Amniotic stem cell (primary cell): ENCODE measurements at places on chromosomes 6 and 20.

DNA sequence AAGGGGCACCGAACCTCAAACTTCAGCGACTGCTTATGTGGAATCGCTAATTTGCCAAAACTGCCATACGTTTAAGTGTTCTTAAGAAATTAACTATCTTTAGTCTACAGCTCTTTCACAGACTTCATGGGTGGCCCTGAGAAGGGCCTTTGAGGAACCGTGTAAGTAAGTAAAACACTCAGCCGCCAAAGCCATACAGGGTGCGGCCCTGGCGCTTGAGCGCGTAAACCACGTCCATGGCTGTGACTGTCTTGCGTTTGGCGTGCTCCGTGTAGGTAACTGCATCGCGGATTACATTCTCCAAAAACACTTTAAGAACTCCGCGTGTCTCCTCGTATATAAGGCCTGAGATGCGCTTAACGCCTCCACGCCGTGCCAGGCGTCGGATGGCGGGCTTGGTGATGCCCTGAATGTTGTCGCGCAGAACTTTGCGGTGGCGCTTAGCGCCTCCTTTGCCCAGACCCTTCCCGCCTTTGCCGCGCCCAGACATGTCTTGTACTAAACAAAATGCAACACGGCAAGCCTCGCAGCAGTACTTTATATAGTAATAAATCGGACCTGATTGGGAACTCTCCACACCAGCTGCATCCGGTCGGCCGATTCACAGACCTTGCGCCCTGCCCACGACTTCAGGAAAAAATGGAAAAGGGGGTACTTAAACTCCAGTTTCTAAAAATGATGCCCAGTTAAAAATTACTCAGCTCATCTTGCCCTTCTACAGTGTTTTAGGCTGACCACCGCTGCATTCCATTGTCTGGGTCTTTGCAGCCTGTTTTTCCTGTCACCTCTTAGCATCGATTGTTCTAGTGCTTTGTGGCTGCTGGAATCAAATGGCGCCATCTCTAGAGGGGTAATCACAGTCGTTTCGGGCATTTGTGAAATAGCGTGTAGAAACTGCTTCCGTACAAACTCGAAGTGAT is 38.9 kb downstream of the OR2B2 start:
- peak; percentile 35 for DNase-seq

GRCh38 chr6:42225029-42225339 is 7.3 kb upstream of the MRPS10 start:
- no peak for DNase-seq

GRCh38 chr6:328136-328670 is 35.9 kb downstream of the DUSP22 start:
- no peak for DNase-seq

- DNase-seq: no peak
These were observed 68.8 kb downstream of the CDH4 start for GRCh38 chr20:61320691-61321425.

DNA sequence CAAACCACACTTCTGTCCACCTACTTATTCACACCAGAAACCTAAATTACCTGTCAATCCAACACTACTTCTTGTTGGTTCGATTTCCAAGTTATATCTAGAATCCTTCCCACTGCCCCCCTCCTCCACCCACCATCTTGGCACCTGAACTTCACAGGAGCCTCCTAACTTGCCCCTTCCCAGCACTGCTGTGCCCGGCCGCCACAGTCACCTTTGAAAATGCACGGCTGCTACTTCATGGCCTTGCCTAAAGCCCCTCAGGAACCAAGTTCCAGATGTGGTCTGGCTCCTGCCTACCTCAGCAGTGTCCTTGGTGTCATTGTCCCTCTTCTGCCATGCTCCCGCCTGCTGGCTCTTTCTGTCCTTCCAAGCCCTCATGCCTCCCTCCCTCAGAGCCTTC is 31.2 kb downstream of the PKIG start:
- DNase-seq: no peak

DNA sequence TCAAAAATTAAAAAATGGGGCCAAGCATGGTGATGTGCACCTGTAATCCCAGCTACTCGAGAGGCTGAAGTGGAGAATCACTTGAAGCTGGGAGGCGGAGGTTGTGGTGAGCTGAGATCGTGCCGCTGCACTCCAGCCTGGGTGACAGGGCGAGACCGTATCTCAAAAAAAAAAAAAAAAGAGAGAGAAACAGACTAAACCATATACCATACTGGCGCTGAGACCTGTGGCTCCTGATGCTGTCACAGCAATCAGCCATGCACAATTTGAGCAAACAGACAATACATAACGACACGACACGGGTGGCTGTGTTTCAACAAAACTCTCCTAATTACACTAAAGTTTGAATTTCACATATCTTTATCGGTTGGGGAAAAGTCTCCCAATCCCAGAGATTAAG is 14.9 kb upstream of the CBFA2T2 start:
- no peak for DNase-seq

DNA sequence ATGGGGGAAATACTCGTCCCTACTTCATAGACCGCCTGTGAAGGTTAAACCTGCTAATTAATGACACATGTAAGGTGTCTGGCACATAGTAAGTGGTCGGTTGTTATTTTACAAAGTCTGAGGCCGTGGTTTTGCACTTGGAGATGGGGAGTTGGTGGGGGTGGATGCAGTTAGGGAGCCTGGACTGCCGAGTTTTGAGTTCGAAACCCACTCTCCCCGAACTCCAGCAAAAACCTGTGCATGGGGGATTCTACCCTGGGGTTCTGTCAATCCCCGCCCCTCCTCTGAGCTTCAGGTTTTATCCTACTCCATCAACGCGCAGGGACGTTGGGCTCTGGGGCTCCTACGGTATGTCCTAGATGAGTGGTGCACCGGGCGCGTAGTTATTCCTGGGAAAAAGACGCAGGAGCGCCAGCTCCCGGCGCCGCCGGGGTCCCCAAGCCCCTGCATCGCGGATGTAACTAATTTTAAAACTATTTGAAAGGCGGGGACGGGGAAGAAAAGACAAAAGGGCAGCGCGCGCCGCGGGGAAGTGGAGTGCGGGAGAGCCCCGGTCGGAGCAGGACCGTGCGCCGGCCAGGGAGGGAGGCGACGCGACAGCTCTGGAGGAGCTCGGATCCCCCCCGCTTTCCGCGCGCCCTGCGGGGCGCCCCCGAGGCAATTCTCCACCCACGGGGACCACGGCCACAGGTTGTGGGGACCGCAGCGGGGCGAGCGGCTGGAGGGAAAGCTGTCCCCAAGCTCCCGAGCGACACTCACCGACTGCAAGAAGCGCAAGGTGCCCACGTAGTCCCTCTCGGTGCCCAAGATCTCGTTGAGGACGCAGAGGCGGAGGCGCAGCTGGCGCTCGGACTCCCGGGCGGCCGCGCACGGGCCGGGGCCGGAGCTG is 672 bp downstream of the PREX1 start:
- no peak for DNase-seq

DNA sequence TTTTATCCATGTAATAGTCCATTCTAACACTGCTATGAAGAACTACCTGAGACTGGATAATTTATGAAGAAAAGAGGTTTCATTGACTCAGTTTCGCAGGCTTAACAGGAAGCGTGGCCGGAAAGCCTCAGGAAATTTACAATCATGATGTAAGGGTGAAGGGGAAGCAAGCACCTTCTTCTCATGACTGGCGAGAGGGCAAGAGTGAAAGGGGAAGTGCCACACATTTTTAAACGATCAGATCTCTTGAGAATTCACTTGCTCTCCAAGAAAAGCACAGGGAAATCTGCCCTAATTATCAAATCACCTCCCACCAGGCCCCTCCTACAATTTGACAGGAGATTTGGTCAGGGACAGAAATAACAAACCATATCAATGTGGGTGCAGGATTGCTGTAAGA is 859.7 kb downstream of the EPHA7 start:
- DNase-seq: no peak

DNA sequence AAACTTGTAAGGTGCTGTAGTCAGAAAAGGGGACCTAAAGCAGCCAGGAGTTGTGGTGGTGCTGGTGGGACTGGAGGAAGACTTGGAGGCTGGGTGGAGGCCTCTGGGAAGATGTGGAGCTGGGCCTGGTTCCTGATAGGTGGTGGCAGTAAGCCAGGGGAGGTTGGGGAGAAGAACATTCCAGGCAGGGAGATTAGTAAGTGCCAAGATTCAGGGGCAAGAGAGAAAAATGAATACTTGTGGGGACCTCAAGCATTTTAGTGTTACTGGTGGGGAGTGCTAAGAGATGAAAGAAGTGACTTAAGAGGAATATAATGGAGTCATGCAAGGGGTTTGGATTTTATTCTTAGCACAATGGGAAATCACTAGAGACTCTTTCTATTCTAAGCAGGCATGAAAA is 79.0 kb upstream of the B3GAT2 start:
- DNase-seq: no peak

- no peak for DNase-seq
These were observed 29.4 kb downstream of the RNF8 start for GRCh38 chr6:37382994-37383765.

DNA sequence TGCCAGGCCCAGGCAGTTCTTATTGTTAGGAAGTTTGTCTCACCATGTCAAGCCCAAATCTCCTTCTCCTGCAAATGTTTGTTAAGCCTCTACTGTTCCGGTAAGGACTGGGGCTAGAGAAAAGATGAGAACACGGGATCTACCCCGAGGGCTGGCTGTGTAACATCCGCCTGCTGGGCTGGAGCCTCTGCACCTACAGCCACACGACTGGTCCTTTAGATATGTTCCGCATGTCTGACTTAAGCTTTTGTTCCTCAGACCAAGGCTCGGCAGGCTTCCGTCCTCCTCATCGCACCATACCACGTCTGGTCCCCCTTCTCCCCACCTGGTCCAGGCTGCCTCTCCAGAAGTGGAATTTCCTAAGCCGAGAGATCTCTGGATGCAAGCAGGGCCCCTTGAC is 2.6 kb downstream of the GHRH start:
- DNase-seq: no peak

DNA sequence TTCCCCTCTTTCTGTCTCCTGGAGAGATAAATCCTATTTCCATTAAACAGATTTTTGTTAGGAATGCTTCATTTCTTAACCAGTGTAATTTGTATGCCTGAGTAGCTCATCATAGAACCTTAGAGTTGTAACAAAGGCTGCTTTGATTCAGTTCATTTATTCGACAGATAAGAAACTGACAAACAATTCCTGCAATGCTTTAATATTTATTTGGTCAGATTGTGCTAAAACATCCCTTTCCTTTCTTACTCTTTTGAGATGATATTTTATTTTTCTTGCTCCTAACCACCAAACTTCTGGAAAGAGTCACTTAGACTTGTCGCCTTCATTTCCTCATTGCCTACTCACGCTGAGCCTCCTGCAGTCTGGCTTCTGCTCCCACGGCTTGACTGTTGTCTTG is 89.0 kb upstream of the SUPT3H start:
- DNase-seq: no peak

DNA sequence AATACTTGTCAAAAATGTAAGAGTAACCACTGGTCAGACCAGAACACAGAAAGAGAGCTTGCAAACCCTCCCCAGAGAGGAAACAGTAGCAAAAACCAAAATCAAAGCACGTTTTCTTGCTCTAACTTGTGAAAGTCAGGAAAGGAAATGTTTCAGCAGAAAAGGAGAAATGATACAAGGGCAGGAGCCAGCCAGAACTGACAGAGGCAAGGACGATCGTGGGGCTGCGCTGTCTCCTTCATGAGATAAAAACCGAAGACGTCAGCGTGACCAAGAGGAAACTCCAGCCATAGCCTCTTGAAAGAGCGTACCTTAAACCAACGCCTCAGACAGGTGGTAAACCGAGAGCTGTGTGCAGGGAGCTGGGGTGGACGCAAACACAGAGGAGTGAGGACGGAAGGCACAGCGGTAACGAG is 27.5 kb downstream of the LAMA5 start:
- no peak for DNase-seq

DNA sequence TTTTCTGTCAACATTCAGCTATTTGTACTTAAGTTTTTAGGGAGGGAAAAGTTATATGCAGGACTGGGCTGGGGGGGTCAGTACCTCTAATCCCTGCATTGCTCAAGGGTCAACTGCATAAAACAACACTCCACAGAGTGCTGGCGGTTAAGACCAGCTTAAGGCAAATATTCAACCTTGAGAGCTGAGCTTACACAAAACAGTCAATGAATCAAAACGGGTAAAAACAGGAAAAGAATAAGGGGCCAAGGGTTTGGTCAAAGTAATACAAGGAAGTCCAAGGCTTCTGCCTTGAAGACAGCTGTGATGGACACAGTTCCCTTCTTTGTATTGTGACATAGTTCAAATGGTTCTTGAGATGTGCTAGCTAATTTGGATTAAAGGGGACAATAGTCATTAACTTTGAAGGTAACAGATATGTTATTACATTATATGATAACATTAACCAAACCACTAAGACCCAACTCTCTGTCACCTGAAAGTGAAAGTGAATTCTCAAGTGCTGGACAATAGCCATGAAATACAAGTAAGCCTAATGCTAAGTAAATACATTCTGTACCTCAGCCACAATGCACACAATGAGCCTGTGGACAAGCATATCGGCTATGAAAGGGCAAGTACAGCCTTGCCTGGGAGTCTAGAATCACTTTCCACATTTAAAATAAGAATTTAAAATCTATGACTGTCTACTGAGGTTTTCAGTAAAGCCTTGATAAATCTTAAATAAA is 106.8 kb downstream of the PDE10A start:
- DNase-seq: no peak

GRCh38 chr20:40278673-40279072 is 410.4 kb downstream of the MAFB start:
- DNase-seq: no peak

- no peak for DNase-seq
These were observed 1062.0 kb downstream of the HACE1 start for GRCh38 chr6:103797738-103798137.

- DNase-seq: no peak
These were observed 101.4 kb downstream of the LIN28B start for GRCh38 chr6:105058316-105058715.

DNA sequence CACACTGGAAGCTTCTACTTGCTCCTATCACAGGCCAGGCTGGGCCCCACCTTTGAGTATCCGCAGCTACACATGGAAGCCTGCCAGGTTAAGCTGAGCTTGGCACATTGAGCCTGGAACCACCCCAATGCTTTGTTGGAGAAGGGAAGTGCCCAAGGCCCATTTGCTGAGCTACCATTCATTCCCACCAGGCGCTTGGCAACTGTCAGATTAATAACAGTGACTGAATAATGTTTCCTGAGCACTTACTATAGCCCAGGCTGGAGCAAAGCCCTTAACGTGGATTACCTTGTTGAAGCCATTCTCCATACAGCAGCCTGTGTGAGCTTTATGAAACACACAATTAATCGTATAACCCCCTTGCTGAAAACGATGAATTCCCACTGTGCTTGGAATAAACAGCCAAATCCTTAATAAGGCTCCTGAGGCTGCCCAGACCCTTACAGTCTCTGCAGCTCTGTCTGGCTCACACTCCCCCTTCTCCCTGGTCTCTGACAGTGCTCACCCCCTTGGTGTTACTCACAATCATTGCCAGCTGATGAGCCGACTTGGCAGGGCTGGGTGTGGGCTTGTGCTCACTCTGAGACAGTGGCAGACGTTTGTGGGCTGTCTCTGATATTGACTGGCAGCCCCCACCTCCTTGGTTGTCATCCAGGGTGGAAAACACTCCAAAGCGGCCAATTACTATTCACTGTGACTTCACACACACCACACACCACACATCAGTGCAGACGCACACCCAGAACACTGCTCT is 357.1 kb downstream of the MAFB start:
- no peak for DNase-seq
